AG09319 (cell line): ENCODE measurements at places on chromosomes 7 and 10.
A peak's percentile ranks its signal among the peaks of the same experiment; 100 is the strongest.

DNA sequence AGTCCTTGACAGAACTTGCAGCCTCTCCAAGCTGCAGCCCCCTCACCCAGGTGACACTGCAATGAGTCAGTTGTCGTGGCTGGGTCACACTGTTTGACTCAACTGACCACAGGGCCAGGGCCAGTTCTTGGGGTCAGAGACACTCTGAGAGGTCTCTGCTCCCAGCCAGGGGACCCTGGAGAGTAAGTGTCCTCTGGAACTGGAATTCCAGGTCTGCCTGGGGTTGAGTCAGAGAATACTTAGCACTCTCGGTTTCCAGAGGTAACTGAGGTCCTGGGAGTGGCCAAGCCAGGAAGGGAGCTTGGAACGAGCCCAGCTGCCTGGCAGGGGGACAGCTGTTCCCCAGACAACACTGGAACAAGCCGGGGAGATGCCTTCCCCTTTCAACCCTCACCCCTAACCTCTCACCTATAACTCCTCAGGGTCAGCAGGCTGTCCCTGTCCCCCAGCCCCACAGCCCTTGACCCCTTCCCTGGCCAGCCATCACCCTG lies 2.2 kb upstream of the MYL10 start:
- no peak for DNase-seq

DNA sequence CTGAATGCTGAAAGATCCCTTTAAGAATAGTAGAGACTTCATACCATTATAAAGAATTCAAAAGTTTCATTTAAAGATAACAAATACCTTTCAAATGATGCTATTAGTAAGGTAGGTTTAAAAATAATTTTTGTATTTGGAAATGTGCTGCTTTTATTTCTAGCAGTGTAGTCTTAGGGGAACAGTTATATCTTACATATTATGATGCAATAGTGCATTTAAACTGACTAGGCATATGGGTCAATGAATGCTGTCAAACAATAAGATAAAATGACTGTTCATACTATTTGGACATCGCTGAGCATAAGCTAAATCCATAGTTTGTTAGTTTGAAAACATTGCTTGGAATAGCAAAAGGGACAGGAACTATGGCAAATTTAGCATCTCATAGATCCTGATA lies 354.8 kb upstream of the SEMA3A start:
- no peak for DNase-seq

GRCh38 chr7:36423633-36424032 lies 34.0 kb downstream of the ANLN start:
- DNase-seq, result no peak

- no peak for DNase-seq
These were observed 147.2 kb upstream of the FAM171A1 start for GRCh38 chr10:15518250-15518649.

DNA sequence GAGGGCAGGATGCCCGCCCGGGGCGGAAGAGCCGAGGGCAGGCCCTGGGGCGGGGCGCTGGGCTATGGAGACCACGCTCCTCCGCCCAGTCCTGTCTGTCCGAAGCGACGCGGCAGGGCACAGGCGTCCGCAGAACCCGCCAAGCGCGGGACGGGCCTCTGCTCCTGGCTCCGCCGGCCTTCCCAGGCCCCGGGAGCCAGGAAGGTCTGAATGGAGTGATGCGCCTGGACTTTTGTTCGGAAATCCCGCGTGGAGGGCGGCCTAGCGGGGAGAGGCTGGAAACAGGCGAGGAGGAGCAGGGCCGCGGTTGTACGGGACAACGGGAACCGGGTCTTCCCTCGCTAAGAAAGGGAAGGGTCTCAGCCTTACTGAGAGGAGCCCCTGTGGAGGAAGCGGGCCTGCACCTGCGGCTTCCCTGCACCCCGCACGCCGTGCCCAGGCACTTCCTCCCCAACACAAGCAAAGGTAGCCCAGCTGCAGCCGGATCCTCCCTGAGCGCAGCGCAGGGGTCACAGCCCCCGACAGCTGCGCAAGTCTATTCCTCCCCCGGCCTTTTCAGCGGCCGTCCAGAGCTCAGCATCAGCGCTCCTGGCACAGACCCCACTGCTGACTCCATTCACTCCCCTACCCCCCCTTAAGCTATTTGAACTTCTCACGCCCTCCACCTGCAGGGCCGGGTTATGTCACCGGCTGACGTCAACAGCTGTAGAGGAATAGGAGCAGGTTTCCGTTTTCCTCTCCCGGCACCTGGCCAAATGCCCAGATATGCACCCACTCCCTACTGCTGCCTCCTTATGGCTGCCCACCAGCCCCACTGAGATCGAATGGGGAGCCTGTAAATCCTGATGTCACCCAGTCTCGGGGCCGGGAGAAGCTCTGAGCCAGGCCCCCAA lies 143.2 kb upstream of the RET start:
- no peak for DNase-seq

GRCh38 chr10:15211464-15211979 lies 43.0 kb upstream of the NMT2 start:
- peak; percentile 15 for DNase-seq

DNA sequence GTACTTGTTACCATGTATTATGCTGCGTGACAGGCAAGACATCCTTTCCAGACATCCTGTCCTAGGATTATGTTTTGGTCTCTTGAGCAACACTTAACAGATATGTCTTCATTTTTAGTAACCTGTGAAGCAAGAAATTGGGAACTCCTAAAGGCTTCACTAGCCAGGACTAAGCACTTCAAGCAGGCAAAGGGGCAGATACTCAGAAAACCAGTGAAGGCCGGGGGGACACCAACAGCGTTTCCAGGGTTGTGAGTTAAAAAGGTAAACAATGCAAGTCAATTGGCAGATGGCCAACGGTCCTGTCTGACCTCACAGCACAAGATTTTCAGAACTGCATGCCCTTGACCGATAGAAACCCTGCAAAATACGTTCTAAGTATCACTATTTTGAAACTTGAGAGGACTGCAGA lies 77.6 kb upstream of the SFMBT2 start:
- no peak for DNase-seq

DNA sequence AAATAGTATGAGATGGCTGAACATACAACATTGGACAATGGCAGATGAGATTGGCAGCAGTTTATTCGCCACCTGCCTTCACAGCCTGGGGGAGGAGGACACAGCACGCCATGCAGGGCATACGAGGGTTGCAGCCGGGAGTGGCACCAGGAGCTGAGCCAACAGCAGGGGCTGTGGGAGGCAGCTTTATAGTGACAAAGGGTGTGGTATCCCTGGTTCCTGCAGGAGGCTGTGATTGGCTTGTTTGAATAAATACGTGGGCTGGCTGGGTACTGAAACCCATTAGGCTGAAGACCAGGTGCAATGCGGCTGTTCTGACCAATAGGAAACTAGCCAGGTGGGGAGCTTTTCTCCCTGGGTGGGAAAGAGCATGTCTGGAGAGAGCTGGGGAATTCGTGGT lies 68.9 kb upstream of the LEP start:
- no peak for DNase-seq

- DNase-seq, result no peak
These were observed 73.9 kb upstream of the TNRC18 start for GRCh38 chr7:5497295-5498103.

GRCh38 chr7:131945313-131945911 lies 389.0 kb upstream of the PODXL start:
- DNase-seq, result no peak

GRCh38 chr10:81730891-81731290 lies 144.1 kb upstream of the NRG3 start:
- no peak for DNase-seq

DNA sequence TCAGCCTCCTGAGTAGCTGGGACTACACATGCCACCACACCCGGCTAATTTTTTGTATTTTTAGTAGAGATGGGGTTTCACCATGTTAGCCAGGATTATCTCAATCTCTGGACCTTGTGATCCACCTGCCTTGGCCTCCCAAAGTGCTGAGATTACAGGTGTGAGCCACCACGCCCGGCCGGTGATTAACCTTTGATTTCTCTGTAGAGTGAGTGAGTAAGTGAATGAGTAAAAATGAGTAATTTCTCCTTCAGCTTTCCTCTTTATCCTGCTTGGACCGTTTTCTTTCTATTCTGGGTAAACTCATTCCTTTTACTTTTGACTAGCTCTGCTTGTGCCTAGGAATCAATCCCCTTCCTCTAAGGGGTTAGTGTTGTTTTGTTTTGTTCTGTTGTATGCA lies 36.8 kb downstream of the ST7 start:
- DNase-seq, result no peak

GRCh38 chr10:133421336-133422222 lies 2.8 kb downstream of the SPRN start:
- no peak for DNase-seq

GRCh38 chr10:26194275-26194674 lies 22.3 kb upstream of the GAD2 start:
- DNase-seq, result no peak

DNA sequence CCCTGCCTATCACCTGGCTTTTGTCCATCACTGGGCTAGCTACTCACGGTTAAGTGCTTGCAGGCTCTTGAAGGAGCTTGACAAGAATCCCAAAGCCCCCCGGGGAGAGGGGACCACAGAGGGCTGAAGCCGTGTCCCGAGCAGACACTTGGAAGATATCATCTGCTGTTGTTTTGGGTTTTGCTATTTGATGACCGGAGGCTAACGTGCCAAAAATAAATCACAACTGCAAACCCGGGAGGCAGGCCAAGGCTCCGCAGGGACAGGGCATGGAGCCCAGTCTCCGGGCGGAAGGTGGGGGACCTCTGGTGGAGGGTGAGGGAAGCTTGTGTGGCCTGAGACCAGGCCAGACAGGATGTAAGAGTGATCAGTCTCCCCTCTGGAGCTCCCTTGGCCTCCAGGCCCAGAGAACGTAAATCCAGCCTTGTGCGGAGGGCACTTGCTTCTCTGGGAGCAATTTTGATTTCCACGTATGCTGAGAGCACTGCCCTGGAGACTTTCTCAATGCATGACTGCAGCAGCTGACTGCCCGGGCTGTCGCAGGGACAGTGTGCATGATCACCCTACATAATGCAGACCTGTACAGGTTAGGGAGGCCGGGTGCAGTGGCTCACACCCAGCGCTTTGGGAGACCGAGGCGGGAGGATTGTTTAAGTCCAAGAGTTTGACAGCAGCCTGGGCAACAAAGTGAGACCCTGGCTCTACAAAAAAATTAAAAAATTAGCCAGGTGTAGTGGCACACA lies at the start of gene PHKG1:
Gene PHKG1, minus strand, starts transcription at position 164 of the 743 bp plus-strand sequence. CDS start 4,011 bp downstream, outside the sequence.
- DNase-seq, result peak; percentile 82

DNA sequence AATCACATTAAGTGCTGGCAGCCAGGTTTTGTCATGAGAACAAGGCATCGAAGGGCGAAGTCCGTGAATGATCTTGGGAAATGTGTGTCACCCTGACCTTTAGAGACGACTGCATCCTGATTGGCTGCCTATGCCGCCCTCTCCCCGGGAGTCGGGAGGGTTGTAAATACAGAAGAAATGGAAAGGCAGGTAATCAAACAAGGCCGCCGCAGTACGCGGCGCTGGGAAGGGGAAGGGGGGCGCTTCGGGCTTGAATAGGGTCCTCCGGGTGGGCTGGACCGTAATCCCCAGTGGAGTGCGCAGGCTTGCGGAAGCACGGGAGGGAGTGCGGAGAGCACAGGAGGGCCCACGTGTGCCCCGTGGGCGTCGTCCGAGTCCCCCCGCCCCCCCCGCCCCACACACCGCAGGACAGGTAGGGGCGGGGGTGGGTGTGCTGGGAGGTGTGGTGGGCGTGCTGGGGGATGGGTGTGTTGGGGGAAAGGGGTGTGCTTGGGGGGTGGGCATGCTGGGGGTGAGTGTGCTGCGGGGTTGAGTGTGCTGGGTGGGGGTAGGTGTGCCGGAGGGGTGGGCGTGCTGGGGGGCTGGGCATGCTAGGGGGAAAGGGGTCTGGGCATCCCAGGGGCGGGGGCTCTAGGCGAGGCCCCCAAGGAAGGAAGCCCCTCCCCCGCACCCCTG lies 169.4 kb downstream of the ARHGAP12 start:
- no peak for DNase-seq

- DNase-seq, result no peak
These were observed 117.1 kb downstream of the ZMIZ1 start for GRCh38 chr10:79185796-79186374.

GRCh38 chr10:852386-852785 lies 79.1 kb downstream of the LARP4B start:
- DNase-seq, result no peak

- no peak for DNase-seq
These were observed 119.9 kb upstream of the DKK1 start for GRCh38 chr10:52194191-52194590.

- peak; percentile 98 for DNase-seq
These were observed 481.5 kb upstream of the AKR1E2 start for GRCh38 chr10:4344492-4344994.

DNA sequence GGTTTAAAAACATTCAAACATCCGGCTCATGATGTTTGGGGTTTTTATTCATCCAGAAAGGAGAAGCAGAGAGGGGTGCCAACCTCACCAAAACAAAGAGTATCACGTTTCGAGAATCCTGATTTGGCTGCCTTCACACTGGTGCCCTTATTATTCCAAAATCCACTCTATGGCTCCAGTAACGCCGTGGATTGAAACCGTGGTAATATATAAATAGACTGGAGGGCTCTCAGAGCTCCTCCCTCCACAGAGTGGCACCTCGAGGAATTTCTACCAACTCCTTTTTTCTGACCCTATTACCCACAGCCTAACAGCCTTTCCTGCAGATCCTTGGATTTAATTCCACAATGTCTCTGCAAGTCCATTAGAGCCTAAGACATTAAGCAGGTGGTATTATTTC lies 353.6 kb downstream of the CRPPA start:
- DNase-seq, result no peak

DNA sequence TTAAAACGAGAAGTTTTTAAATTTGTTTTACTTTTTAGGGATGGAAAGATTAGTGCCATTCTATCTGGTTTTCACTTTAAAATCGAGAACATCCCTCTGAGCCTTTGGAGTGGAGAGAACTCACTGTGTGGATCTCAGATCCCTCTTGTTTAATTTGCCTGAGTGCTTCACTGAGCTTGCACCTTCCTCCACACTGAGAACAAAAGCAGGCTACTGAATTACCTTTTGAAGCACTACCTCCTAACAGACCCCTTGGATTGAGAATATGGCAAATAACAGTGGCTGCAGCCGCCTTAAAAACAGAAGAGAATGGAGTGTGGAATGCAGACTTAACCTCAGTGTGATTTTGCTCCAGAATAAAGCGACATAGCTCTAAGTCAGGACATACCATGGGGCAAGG lies 204.7 kb downstream of the CNTNAP2 start:
- no peak for DNase-seq

DNA sequence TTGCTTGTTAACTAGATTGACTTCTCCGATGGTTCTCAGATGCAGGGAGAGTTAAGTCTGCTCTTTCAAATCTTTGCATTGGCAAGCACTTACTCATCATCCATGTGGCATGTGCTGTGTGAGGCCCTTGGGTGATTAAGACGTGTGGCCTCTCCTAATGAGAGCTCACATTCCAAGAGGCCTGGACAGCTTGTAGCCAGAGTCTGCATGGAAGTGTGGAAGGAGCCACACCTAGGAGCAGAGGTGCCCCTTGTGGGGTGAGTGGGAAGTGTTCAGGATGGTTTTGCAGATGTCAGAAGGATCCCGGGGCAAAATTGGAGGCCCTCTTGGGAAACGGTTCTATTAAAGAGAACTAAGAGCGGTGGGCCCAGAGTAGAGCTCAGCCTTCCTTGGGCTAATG lies 225.9 kb downstream of the PAXIP1 start:
- DNase-seq, result no peak
